WTC11 (cell line): ENCODE measurements at places on chromosomes 5 and 9. TPM values are rescaled to one million over a fixed set of nuclear protein-coding genes. Genes with fewer than 3 reads are reported as not detected.

MARCOL gene
- not detected in 3 replicates for total RNA-seq

SPOCK1 gene
- total RNA-seq, result 13.2 to 15.8 TPM (median 15.2 TPM) in 3 replicates

- no peak for DNase-seq
Observed at GRCh38 chr9:115847216-115847615, 306.4 kb upstream of the PAPPA start.

GRCh38 chr9:34627716-34628655 is 880 bp downstream of the ARID3C start:
- DNase-seq, result no peak

MRPS27 gene
- 80.1 to 96.9 TPM (median 91.0 TPM) in 3 replicates for total RNA-seq

C9orf50 gene
- 0.11 TPM in 1 of 3 replicates, not detected in the others for total RNA-seq

KIF4B gene
- 0.07 to 0.09 TPM in 2 of 3 replicates, not detected in the other for total RNA-seq

ACOT12 gene
- total RNA-seq, result 0.16 TPM in 1 of 3 replicates, not detected in the others

MED10 gene
- 15.7 to 17.9 TPM (median 17.2 TPM) in 3 replicates for total RNA-seq

- no peak for DNase-seq
Observed at GRCh38 chr5:127409246-127409917, 108.1 kb upstream of the PRRC1 start.

DNA sequence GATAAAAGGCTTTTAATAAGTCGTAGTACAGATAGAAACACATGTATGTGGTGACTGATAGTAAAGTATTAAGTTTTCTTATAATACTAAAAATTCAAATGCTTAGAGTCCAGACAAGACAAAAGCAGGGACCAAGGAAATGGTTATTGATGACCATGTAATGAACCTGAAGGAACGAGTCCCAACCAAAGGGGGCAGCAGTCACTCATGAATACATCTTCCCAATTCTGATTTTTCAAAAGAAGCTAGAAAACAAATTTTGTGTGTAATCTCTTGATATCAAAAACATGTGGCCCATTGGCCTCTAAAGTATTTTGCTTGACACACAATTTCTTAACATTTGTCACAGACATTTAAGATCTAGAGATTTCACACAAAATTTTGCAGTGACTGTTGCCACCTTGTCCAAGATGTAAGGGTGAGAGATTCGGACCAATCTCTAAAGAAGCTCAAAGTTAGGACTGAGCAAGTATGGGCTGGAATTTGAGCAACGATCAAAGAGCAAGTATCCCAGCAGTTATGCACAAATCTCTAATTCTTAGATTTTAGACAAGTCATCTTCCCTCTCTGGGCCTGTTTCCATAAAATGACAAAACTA is 66.8 kb downstream of the ARL15 start:
- no peak for DNase-seq

- no peak for DNase-seq
Observed at GRCh38 chr9:99590410-99590809, 231.3 kb upstream of the NR4A3 start.
